RWPE2 (cell line): ENCODE measurements at places on chromosomes 16 and 17.
A peak's percentile ranks its signal among the peaks of the same experiment; 100 is the strongest.

DNA sequence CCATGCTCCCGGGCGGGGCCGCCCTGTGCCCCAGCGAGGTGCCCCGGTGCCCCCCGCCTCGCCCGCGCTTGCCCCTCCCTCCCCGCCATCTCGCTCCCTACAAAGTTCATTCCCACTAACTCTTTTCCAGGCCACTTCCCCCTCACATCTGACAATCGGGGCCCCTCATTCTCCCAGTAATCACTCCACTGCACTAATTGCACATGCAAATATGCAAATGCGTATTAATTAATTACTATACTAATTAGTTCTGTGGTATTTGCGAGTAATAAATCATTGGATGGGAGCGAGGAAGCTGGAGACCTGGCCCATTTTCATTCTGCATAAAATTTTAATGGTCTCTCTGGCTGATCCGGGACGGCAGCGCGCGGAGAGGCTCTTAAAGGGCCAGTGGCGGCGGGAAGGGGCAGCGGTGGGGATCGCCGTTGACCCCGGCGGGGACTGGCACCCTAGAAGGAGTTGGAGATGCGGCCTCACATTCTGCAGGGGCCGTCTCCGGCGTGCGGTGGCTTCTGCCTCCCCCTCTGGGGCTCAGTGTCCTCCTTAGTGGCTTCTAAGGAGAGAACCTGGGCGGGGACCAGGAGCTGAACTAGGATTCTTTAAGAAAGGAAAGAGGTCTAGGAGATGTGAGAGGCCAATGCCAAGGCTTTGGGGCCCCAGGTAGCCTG is 8.4 kb upstream of the PPP1R1B start:
- DNase-seq = no peak

- DNase-seq = no peak
Measured at GRCh38 chr17:17768424-17769088, 68.2 kb downstream of the SREBF1 start.

GRCh38 chr16:3503523-3503922 is 2.7 kb downstream of the CLUAP1 start:
- DNase-seq = no peak

DNA sequence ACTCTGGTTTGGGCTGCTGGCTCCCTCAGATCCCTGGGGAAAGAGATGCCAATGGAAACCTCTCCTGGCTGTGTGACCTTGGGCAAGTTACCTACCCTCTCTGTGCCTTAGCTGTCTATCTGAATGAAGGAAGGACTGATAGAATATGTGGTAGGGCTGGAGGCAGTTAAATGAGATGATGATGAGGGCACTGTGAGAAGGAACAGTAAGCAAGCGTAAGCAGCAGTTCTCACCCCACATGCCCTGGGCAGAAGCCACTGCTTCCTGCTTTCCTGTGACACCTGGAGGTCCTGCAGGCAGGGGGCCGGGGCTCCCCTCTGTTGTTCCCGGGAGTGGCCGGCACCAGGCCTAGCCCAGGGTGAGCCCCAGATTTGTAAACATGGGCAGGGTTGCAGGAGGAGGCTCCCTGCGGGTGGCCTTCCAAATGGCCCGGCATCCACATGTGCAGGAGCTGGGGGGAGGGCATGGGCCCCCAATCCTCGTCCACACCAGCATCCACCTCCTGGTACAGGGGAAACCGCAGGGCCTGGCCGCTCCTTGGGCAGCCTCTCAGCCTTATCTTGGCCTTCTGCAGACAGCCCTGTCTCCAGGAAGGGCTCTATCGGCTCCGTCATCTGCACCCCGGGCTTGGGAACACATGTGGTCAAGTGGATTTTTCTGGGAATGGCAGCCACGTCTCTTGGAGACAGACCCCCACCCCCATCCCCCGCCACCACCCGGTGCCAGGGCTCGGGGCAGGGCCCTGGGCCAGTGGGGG is 235.6 kb upstream of the GSE1 start:
- no peak for DNase-seq

- no peak for DNase-seq
Measured at GRCh38 chr16:15427648-15428239, 6.6 kb upstream of the BMERB1 start.

DNA sequence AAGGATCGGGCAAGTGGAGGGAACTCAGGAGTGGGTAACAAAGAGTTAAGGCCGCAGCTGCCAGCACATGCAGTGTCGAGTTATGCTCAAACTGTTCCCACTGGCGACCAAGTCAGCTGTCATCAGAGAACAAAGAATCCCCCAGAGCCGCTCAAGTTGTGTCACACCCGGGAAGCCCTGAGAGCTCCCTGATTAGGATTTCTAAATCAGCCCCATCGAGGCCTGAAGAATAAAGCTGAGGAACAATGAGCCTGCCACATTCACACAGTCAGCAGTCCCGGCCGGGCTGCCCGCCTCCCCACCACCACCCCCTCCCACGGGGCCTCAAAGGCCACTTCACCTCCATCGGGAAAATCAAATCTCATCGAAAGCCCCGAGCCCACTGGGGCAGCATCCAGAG is 84.5 kb downstream of the SOX9 start:
- no peak for DNase-seq

DNA sequence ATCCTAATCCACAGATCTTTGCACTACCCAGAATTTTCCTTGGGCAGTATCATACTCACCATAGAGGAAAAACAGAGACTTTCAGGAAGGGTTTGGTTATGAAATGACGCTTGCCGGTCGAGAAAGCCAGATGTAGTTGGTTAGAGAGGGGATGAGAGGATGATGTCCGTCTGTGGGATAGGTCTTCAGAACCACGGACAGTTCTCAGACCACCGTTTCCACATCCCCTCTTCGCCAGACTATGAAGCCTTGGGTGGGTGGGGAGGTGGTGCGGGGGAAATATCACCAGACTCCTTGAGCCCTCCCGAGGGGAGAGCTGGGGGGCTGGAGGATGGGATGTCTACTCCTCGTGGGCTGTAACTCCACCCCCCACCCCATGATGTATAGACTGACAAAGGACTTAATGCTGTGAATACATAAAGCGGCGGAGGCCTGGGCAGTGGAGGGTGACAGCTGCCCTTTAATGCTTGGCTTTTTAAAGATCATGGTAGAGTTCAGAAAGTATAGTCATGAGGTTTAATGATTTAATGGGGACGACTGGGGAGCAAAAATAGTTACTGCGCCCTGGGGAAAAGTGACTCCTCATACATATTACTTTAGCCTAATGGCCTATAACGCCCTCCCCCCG is 96.6 kb downstream of the MRM1 start:
- no peak for DNase-seq

DNA sequence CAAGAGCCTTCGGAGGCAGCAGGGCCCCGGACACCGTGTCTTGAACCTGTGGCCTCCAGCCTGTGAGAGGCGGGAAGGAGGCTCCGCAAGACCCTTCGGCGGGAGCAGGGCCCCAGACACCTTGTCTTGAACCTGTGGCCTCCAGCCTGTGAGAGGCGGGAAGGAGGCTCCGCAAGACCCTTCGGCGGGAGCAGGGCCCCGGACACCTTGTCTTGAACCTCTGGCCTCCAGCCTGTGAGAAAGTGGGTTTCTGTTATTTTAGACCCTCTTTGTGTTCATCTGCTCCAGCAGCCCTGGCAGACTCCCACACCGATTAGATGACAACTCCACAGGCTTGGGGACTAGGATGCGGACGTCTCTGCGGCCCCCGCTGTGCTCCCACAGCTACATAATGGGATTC is 30.0 kb downstream of the FBXO31 start:
- DNase-seq = no peak

DNA sequence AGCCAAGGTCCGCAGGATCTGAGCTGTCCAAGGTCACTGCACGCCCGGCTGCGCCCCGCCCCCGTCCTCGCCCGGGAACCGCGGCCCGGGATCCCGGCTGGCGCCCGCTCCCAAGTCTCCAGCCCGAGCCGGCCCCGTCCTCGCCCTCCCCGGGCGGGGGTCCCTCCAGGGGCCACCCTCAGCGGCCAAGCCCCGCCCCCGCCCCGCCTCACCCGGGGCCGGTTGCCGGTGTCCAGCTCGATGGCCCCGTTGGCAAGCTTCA is 216 bp downstream of the VPS9D1 start:
- DNase-seq = peak; percentile 65

- DNase-seq = no peak
Measured at GRCh38 chr17:17322516-17323510, 19.6 kb downstream of the NT5M start.

DNA sequence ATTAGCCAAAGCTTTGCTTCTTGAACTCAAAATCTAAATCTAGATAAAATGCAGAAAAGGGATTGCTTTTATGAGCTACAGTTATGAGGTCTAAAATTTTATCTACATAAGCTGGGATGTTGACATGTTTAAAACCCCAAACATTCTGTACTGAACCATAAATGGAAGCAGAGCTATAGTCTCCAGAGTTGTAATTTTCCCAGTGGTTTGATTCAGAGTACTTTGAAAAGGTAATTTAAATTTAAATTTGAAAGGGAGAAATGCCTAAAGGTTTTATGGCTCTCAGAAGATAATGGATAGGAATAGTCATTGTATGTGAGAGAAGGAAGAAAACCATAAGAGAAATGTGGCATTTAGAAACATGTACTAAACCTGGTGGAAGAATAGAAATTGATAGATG is 163.2 kb downstream of the PPM1E start:
- DNase-seq = no peak

GRCh38 chr17:61451538-61452300 is 503 bp upstream of the TBX4 start:
- no peak for DNase-seq

DNA sequence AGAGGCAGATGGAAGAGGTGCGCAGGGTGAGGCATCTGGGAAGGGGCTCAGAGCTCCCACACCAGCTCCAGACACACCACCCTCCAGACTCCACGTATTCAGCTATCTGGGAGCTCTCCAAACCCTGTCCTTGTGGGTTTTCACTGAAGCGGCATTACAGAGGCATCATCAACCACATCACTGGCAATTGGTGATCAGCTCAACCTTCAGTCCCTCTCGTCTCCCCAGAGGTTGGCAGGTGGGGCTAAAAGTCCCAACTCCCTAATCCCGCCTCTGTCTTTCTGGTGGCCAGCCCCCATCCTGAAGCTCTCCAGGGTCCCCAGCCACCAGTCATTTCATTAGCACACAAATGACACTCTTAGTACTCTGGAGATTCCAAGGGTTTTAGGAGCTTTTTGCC is 123.9 kb downstream of the KCNJ12 start:
- DNase-seq = no peak

DNA sequence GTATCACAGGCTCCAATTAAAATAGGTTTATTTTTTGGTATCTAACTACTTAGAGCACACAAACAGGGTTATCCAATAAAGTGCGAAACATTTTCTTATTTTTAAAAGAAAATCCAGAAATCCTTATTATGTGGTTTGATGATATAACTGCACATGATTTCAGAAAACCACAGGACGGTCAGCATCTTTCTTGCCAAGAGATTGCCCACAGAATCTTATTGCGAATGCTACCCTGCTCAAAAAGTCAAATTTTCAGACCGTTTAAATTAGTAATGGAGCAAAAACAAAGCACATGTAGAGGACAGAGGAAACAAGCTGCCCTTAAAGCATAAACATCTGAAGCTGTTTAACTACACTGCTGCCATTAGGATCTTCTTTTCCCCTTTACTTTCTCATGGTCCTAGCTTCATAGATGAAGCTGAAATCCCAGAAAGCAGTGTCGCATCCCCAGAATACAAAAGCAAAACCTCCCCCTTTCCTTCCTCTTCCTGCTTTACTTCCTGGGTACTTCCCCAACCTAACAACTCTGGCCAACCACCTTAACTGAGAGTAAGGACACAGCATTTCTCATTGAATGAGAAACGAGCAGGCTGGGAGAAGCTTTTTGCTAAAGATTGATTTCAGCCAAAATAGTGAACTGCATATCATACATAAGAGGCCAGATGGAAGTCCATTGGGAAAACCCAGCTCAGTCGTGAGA is 43.7 kb downstream of the CMTM4 start:
- no peak for DNase-seq

DNA sequence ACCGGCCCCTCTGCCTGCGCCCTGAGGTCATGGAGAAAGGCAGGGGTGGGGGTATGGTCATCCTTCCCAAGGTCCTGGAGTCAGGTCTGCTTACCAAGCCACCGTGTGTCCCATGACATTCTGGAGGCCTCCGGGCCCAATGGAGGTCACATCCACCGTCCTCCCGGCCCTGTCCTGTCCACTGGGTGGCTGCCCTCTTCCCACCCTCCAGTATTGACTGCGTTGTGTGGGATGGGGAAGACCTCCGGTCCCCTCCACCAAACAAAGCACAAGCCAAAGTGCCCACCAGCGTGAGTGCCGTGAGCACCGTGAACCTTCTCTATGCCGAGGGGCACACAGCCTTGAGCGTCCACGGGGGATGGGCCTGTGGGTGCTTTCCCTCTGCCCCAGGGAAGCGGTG is 37.2 kb downstream of the LMF1 start:
- no peak for DNase-seq

GRCh38 chr16:66746048-66746447 is 5.4 kb downstream of the DYNC1LI2 start:
- DNase-seq = no peak

DNA sequence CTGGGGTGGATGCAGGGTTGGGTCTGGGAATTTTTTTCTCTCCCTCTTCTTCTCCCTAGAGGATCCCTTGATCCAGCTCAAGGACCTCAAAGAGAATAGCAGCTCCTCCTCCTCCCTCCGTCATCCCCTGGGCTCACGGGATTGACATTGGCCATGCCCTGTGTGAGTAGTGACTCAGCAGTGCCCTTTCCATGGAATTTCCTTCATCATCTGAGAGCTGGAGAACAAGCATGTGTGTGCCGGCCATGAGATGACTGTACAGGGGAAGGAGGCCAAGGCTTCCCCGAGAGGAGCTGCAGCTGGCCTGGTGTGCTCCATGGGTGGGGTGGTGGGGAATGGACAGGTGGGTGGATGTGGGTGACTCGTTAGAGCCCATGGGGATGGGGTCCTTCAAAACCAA is 8.9 kb upstream of the WSCD1 start:
- DNase-seq = peak; percentile 74

- DNase-seq = no peak
Measured at GRCh38 chr17:57696050-57696449, 49.0 kb downstream of the CCDC182 start.

- no peak for DNase-seq
Measured at GRCh38 chr16:89863741-89864526, 9.5 kb upstream of the TCF25 start.

- DNase-seq = no peak
Measured at GRCh38 chr17:16947470-16947869, 24.4 kb downstream of the TNFRSF13B start.

- DNase-seq = peak; percentile 55
Measured at GRCh38 chr16:2199621-2200139, 3.3 kb upstream of the CASKIN1 start.

GRCh38 chr16:49634235-49635008 is 221.5 kb downstream of the ZNF423 start:
- DNase-seq = no peak

DNA sequence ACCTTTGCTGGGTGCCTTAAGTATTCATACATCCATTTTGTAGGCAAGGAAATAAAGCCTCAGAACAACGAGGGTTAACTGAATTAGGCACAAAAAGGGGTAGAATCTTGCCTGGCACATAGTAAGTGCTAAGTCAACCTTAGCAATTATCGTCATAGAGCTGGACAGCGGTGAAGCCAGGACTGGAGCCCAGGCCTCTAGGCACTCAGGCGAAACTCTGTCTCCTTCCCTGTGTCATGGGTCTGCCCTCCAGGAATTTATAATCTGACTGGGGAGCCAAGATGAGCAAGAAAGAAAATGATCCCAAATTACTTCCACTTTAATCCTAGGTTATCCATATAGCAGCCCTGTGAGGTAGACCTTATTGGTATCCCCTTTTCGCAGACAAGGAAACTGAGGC is 61.4 kb downstream of the KATNIP start:
- DNase-seq = no peak
